ENCODE measurements at places on chromosomes 4 and X.

DNA sequence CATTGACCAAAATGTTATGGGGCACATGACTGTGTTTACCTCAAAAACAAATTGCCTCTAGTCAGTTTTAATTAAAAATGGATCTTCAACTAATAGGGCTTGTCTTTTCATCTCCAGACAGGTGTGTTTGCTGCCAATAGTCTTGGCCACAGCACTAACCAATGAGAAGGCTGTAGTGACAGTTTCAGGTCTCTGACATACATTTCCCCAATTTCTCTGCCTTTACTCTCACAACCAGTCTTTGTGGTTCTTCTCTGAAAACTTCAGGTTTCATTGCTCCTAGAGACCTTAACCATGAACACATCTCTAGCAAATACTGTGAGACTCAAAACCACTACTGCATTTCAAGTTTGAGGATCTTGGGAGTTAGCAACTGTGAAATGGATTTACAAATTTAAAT lies 3.5 kb upstream of the EDNRA start:
- peaks cover 33% of the 10 kb centered on the region for H3K27me3 ChIP-seq
- DNase-seq = no peak
- no peak overlapping the region for H3K4me3 ChIP-seq
- H3K4me1 ChIP-seq = peaks cover 8% of the 10 kb centered on the region

DNA sequence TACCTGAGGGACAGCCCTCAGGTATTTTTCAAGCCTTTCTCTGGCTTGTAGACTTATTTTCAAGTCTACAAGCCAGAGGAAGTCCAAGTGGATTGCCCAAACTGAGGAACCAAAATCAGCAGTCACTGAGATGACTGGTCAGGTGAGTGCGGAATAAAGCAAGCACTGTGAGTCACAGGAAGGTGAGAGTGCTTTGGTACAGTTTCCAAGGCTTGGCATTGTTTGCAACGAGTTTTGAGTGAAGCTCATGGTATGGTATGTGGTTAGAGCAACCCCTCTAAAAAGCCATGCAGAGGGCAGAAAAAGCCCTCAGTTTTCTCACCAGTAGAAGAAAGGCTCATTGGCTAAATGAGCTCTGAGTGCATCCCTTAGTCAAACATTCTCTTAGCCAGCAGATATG lies 112.8 kb upstream of the EOLA2 start:
- H3K27me3 ChIP-seq = no peaks in the 10 kb centered on the region
- H3K36me3 ChIP-seq = no peaks in the 10 kb centered on the region
- peaks cover 3% of the 10 kb centered on the region for H3K4me1 ChIP-seq
- H3K4me3 ChIP-seq = no peak overlapping the region

GRCh38 chr4:43130228-43131021 lies 237.9 kb downstream of the GRXCR1 start:
- H3K27me3 ChIP-seq = peaks cover 22% of the 10 kb centered on the region
- H3K4me1 ChIP-seq = peaks cover 28% of the 10 kb centered on the region
- H3K27ac ChIP-seq = peak overlapping the region; percentile 38
- no peaks in the 10 kb centered on the region for H3K36me3 ChIP-seq
- no peak for DNase-seq

GRCh38 chrX:16700734-16701133 lies 11.7 kb downstream of the CTPS2 start:
- peaks cover 8% of the 10 kb centered on the region for H3K4me1 ChIP-seq
- no peaks in the 10 kb centered on the region for H3K27me3 ChIP-seq
- no peak overlapping the region for H3K4me3 ChIP-seq
- no peak overlapping the region for H3K27ac ChIP-seq
- peaks cover 44% of the 10 kb centered on the region for H3K36me3 ChIP-seq

GRCh38 chrX:134718966-134719317 lies 60.7 kb upstream of the PLAC1 start:
- no peak overlapping the region for H3K4me3 ChIP-seq
- H3K27me3 ChIP-seq = no peaks in the 10 kb centered on the region
- no peak for DNase-seq
- no peaks in the 10 kb centered on the region for H3K36me3 ChIP-seq
